Omental fat pad (tissue), 4 donors: ENCODE measurements at places on chromosomes 5 and 9.

DNA sequence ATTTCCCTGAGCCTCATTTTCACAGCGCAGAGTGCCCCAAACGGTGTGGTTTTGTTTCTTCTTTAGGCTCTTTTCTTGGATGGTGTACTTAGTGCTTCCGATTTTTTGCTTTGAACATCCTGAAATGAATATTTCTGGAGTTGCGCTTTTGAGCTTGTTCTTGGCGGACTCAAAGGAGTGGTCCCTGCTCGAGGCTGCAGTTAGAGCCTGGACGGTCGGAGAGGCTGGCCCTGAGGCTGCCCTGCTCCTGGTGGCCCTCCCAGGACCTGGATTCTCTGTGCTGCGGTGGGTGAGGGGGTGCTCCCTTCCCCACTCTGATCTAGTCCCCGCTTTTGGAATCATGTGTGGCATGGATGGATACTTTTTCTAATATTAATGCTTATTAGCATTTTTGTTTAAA lies 291.8 kb upstream of the IRX4 start:
- DNase-seq, result no peak

- DNase-seq, result no peak
Measured at GRCh38 chr9:2709645-2710101, 7.6 kb upstream of the KCNV2 start.

GRCh38 chr9:69380301-69380700 lies 55.3 kb downstream of the ENTREP1 start:
- DNase-seq, result no peak

GRCh38 chr9:106920091-106920490 lies 57.1 kb downstream of the ZNF462 start:
- no peak for DNase-seq

GRCh38 chr9:131739959-131740648 lies at the start of gene RAPGEF1:
RAPGEF1 (minus strand) TSS chr9:131740076; CDS start chr9:131739830, 246 bp downstream.
- no peak for DNase-seq

- DNase-seq, result no peak
Measured at GRCh38 chr9:88915916-88916315, 75.4 kb upstream of the S1PR3 start.
